ENCODE measurements at places on chromosomes 5 and 9. TPM values are rescaled to one million over a fixed set of nuclear protein-coding genes. Genes with fewer than 3 reads are reported as not detected.

FOXD4 gene
- polyA plus RNA-seq, result 0.49 TPM

SLCO6A1 gene
- polyA plus RNA-seq, result not detected

C9orf57 gene
- polyA plus RNA-seq, result not detected

EIF4EBP3 gene
- polyA plus RNA-seq, result 0.96 TPM

DELE1 gene
- polyA plus RNA-seq, result 41.2 TPM

SAXO1 gene
- not detected for polyA plus RNA-seq

CCDC152 gene
- polyA plus RNA-seq, result not detected

RANBP17 gene
- polyA plus RNA-seq, result 3.0 TPM

Measured in A549 (cell line).